ENCODE measurements at places on chromosomes 2 and 18.

- no peak for DNase-seq
Observed at GRCh38 chr18:396251-396555, 104.3 kb downstream of the COLEC12 start.

DNA sequence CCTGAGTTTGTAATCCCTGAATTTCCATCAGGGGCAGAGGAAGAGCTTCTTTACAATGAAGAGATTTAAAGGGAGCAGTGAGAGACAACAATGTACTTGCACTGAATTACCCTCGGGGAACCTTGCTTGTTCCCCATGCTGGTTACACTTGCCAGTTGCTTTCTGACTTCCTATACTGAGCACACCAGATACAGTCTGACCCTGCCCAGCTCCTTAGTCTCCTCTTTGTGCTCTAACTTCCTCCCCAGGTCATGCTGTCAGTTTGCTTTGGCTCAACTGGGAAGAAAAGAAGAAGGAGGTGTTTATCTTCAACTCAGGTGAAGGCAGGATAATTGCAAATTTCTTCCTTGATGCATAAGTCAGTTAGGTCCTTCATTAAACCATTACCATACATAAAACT, 658.4 kb downstream of the NYAP2 start:
- no peak for DNase-seq

GRCh38 chr18:48193521-48194492, 215.4 kb downstream of the ZBTB7C start:
- no peak for DNase-seq

- DNase-seq = no peak
Observed at GRCh38 chr2:59752512-59752911, 800.9 kb downstream of the BCL11A start.

DNA sequence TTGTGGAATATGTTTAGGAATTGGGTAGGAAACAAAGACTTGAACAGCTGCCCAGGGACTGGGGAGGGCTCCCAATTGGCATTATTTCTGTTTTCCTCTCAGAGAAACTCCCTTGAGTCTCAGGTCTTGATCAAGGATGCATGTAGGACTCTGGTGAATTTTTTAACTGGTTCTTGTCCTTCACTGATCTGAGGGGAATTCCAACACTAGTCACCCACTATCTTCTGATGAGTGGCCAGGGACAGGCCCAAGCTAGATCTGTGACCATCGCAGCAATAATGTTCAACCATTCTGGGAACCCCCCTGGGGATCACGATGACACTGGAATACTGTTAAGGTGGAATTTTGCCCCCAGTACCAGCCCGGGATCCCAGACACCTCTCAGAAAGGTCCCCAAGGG, 132.0 kb downstream of the SH3BP4 start:
- DNase-seq = no peak

DNA sequence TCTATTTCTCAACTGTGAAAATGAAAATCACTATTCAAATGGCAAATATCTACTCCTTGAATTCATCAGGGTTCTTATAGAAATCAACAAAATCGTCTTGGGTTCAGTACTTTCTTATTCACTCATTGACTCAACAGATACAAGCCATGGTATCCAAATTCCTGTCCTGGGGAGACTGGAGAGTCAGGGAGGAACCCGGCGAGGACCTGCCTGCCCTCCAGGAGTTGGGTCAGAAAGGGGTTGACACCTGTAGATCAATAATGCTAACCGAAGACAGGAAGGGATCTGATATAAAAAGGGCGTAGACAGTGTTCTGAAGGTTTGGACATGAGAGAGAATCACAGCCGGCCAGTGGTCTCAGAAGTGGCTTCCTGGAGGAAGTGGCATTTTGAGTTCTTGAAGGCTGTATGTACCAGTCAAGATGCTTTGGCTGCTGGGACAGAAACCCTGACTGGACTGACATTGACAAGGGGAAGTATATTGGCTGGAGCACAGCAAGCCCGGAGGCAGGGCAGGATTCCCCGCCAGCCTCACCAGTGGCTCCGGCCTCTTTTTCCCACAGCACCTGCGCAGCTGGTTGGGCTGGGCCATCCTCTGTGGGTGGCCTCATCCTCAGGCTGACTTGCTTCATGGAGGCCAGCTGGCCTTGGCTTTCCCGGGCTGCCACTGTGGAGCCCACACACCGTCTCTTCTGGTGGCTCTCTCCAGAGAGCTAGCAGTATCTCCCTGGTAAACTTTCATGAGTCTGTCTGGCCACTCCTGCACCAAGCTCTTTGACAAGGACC, 3.0 kb downstream of the LRRFIP1 start:
- no peak for DNase-seq

DNA sequence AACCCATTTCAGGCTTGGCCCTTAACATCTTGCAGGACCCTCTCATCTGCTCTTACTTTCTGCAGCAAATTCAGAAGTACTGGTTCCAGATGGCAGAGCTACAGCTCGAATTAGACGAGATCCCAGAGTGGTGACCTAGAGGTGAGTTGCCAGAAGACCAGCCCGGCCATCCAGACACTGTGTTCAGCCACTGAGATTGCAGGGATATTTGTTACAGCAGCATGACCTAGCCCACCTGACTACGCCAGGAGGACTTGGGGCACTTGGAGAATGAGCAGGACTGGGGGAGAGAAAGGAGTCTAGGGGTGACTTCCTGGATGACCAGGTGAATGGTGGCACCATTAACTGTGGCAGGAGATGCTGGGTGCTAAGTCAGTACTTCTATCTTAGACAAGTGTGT, 67.2 kb upstream of the ID2 start:
- DNase-seq = no peak

DNA sequence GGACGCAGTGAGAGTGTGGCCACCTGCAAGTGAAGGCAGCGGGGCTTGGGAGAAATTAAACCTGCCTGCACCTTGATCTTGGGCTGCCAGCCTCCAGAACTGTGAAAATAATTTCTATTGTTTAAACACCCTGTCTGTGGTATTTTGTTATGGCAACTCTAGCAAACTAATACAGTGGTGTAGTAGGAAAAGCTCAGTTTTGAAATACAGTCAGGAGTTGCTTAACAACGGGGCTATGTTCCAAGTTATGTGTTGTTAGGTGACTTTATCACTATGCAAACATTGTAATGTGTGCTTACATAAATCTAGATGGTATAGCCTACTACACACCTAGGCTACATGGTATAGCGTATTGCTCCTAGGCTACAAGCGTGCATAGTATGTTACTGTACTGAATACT, 93.4 kb upstream of the FN1 start:
- DNase-seq = no peak

DNA sequence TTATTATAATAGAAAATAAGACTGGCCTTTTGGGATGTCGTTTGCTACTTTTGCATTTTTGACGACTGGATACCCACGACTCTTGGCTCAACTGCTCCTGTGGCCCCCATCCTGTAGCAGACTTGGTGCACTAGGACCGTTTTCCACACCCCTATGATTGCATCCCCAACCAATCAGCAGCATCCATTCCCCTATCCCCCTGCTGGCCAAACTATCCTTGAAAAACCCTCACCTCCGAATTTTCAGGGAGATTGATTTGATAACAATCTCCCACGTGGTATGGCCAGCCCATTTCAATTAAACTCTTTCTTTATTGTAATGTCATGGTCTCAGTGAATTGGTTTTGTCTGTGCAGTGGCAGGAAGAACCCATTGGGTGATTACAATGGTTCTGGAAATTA, 37.9 kb upstream of the TTR start:
- no peak for DNase-seq

DNA sequence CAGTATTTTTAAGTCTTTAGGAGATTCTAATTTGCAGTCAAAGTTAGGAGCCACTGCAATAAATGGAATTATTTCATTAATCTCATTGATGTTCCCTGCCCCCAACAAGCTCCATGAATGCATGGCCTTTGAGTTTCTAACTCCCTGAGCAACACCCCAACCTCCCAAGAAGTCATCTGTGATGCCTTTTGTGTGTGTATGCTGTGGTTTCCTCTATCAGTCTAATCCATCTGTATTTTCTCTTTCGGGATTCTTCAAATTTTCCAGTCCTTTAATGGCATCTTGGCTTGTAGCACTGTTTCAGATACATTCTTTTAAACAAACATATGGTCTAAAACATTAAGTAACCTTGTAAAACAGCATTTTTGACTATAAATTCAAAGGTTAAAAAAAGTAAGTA, 16.8 kb downstream of the SERPINB10 start:
- DNase-seq = no peak

DNA sequence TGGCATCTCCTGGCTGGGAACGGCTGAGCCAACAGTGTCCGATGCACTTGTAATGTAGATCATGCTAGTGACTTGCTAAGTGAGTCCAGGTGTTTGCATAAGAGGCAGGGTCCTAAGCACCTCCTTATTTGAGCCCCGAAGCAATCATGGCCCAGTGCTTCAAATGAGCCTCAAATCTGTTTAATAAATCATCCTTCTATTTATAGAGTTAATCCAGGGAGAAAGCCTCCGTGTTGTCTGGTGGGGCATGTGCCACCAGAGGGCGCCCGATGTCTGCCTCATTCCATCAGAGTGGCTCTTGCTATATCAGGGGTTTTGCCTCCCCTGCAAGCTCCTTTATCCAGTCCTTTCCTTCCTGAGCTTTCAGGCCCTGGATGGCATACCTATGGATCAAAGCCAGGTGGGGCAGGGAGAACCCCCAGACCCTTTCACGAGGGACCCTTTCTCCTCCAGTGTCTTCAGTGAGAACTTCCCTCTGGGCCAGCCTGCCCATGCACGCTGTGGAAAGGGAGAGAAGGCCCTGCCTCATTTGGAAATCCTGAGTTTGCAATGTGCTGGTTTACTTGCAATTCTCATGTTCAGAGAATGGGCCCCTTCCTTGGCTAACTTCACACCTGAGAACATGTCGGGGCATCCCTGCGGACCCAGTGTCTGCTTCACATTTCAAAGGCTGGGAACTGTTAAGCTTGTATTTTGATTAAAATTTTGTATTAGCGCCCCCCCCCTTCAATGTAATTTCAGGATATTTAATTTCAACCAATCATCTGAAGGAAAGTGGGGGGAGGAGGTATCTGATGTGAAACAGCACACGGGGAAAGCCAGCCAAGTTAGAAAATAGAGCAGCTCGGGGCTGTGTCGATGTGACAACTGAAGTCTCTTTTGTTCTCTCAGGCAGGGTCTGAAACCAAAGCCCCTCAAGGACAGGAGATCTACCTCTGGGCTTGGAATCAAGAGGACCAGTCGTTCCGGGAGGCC, 39.7 kb downstream of the RDH14 start:
- DNase-seq = peak; percentile 8

- DNase-seq = no peak
Observed at GRCh38 chr2:15640261-15640711, 48.6 kb downstream of the DDX1 start.

GRCh38 chr18:60508108-60508507, 135.5 kb upstream of the MC4R start:
- DNase-seq = no peak

- DNase-seq = no peak
Observed at GRCh38 chr2:6922201-6922656, 5.0 kb downstream of the RNF144A start.

DNA sequence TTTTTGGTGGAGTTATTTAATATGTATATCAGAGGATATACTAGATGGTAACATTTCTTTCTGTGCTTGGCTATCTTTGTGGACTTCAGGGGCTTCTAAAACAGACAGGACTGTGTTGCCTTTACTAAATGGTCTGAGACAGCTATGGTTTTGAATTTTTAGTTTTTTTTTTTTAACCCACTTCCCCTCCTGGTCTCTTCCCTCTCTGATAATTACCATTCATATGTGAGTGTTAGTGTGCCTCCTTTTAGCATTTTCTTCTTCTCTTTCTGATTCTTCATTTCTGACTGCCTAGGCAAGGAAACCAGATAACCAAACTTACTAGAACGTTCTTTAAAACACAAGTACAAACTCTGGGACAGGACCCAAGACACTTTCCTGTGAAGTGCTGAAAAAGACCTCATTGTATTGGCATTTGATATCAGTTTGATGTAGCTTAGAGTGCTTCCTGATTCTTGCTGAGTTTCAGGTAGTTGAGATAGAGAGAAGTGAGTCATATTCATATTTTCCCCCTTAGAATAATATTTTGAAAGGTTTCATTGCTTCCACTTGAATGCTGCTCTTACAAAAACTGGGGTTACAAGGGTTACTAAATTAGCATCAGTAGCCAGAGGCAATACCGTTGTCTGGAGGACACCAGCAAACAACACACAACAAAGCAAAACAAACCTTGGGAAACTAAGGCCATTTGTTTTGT, 52.7 kb downstream of the SMAD4 start:
- DNase-seq = no peak

- no peak for DNase-seq
Observed at GRCh38 chr2:15980605-15981098, 40.3 kb downstream of the MYCN start.

DNA sequence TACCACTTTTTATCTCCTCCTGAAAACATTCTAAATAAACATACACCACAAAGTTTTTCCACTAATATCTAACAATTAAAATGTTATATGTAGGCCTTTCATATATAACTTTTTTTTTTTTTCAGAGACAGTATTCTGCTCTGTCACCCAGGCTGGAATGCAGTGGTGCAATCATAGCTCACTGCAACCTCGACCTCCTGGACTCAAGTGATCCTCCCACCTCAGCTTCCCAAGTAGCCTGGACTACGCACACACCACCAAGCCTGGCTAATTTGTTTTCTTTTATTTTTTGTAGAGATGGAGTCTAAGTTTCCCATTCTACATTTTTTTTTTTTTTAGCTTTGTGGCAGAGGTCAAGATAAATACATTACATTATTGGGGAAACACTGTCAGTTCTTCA, 1612.6 kb upstream of the NXPH2 start:
- DNase-seq = no peak

GRCh38 chr2:174568425-174568824, 29.2 kb downstream of the WIPF1 start:
- no peak for DNase-seq

DNA sequence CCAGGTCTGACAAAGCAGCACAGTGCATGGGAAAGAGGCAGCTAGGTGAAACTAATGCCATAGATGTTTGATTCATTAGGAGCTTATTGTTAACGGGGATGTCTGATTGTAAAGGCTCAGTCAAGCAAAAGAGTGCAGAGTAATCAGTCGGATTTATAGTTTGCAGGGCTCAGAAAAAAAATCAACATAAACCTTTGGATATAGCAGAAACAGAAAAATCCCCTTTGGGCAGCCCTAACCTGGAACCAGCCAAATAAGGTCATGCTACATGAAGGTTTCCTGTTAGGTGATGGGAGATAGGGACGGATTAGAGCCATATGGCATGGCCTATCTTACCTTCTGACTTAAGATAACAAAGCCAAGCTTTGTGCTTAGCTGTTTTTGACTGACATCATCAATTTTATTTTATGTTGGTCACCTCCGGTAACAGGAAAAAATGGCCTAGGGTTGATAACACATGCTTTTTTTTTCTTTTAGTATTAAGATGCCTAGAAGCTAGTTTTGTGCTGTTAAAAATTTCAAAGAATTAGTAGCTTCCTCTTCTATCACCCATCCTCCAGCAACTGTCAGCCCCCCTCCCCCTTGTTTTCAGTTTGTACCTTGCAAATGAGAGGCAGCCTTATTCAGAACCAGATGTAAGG, 60.7 kb upstream of the ZEB2 start:
- no peak for DNase-seq

DNA sequence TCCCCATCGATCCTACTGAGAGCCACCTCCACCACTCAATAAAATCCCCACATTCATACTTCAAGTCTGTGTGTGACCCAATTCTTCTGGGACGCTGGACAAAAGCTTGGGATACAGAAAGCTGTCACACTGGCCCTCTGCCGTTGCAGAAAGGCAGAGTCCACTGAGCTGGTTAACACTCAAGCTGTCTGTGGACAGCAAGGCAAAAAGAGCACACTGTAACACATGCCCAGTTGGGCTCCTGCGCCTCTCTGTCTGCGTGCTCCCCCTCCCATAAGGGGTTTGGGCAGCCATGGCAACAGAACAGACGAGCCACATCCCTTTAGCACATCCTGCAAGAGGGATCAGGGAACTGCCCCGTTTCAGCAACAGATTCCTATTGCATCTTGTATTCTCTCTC, 106.9 kb upstream of the RGPD4 start:
- DNase-seq = no peak

- DNase-seq = no peak
Observed at GRCh38 chr2:234955971-234956509, 4.2 kb downstream of the SH3BP4 start.
